ENCODE measurements at places on chromosomes 13 and 19. TPM values are rescaled to one million over a fixed set of nuclear protein-coding genes. Genes with fewer than 3 reads are reported as not detected.

The DENND1C gene
- total RNA-seq = 0.93 TPM

The ZNF578 gene
- 1.1 TPM for total RNA-seq

The JAK3 gene
- total RNA-seq = 1.4 TPM

The RASGRP4 gene
- total RNA-seq = not detected

The KLK3 gene
- not detected for total RNA-seq

The BRSK1 gene
- 32.3 TPM for total RNA-seq

The TMIGD2 gene
- not detected for total RNA-seq

The SYNGR4 gene
- not detected for total RNA-seq

The SLC1A6 gene
- total RNA-seq = 6.4 TPM

The TNPO2 gene
- total RNA-seq = 99.7 TPM

The LMTK3 gene
- 21.6 TPM for total RNA-seq

The CGB7 gene
- total RNA-seq = 1.9 TPM

The CACNG6 gene
- total RNA-seq = 0.27 TPM

The ACER1 gene
- total RNA-seq = not detected

The USP12 gene
- 17.3 TPM for total RNA-seq

The GDF15 gene
- total RNA-seq = 106 TPM

The MARCHF2 gene
- 15.5 TPM for total RNA-seq

The NKG7 gene
- not detected for total RNA-seq

The SPTBN4 gene
- total RNA-seq = 2.6 TPM

The SLC25A41 gene
- total RNA-seq = 1.1 TPM

The AMER2 gene
- total RNA-seq = 0.14 TPM

The SGTA gene
- total RNA-seq = 64.4 TPM

The CDC42EP5 gene
- total RNA-seq = 16.1 TPM

The TLE6 gene
- total RNA-seq = 3.8 TPM
